ENCODE measurements at places on chromosomes 6 and 20.

DNA sequence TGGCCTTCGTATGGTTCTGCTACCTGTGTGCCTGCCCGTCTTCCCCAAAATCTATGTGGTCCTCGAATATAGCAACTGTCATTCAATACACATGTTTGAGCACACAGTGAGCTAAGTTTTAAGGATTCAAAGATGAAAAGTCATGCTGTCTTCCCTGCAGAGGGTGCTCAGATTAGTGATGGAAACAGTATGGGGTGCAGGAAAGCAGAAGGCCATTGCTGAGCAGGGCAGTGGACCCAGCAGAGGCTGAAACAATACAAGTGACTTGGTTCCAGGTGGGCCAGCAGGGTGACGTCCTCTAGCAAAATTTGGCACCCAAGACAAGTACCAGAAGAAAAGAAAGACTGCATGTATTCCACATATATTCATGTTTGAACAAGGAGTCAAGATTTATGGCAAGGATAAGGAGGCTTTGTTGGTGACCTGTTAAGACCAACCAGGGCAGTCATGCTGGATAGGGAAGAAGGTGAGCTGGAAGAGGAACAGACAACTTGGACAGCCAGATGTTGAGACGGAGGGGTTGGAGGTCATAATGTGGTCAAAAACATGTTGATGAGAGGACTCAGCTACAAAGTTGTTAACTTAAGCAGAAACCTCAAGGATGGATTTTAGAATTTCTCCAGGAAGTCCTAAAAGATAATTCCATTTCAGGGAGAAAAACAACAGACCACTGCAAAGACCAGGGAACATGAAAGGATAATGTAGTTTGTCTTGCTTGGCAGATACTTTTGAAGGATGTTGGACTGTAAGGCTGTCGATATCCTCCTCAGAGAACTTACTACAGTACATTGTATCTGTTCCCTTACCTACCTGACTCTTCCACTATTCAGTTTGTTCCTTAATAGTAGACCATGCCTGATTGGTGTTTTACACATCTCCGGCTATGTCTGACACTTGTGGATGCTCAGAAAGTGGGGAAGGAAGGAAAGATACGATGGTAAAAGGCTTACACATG, 2.5 kb downstream of the HLA-DQA1 start:
- no peak for DNase-seq

DNA sequence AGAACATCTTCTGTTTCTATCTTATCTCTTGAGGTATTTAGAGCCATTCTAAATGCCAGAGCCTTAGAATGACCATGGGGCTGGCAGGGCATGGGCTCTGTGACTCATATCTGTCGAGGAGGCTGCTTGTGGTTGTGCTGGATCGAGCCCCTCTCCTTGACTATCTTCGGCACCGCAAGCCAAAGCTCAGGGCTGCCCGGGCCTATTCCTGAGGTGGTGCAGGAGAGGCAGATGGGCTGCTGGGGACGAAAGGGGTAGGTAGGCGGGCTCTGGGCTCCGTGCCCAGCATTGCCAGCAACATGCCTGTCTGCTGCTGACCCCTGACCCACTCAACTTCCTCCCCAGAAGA, 89.9 kb downstream of the NOL4L start:
- no peak for DNase-seq

DNA sequence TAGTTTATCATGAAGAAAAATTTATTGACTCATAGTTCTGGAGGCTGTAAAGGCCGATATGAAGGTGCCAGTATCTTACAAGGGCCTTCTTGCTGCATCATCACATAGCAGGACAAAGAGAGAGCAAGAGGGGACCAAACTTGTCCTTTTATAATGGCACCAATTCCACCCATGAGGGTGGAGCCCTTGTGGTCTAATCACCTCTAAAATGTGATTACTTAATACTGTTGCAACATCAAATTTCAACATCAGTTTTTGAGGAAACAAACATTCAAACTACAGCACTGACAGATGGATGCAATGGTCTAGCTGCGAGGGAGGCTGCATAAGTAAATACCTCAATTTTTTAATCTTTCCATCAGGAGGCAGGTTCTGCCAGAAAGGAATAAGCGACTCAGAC, 76.7 kb upstream of the LAMA2 start:
- no peak for DNase-seq

- DNase-seq = no peak
Observed at GRCh38 chr6:36469148-36469661, 26.4 kb downstream of the KCTD20 start.

- DNase-seq = no peak
Observed at GRCh38 chr20:42281801-42282200, 663.6 kb upstream of the CHD6 start.

GRCh38 chr20:24880356-24880755, 68.7 kb upstream of the CST7 start:
- DNase-seq = no peak
